Epithelial cell of proximal tubule (primary cell): ENCODE measurements at places on chromosomes 11 and 22. TPM values are rescaled to one million over a fixed set of nuclear protein-coding genes. Genes with fewer than 3 reads are reported as not detected.

- DNase-seq, result no peak
These were observed 10.9 kb upstream of the GAL start for GRCh38 chr11:68673306-68673945.

Gene WT1
- total RNA-seq, result 3.0 and 10.6 TPM in 2 replicates

DNA sequence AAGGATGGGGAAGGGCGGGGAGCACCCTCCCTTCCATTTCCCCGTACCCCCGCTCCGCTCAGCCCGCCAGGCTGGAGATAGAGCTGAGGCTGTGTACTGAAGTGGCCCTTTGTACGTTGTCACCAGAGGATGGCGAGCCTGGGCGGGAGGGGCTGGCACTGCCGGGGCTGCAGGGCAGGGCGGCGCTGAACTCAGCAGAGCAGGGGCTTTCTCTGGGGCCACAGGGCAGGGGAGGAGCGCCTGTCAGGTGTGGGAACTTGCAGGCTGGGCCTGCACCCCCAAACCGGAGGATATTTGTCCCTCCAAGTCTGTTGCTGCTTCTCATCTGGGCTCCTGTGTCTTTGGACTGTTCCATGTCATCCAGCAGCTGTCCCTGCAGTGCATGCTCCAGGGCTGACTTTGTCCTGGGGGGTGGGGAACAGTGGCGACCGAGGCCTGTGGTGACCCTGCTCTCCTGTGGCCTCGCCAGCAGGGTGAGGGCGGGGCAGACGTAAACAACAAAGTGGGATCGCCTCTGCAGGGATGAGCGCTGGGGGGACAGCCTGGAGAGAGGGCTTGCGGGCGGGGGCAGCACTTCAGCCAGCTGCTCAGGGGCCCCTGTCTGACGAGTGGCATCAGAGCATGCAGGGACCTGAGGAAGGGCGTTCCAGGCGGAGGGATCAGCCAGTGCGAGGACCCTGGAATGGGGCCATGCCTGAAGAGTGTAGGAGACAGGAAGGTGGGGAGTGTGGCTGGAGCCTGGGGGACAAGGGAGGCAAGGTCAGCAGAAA is 13.1 kb downstream of the MGAT3 start:
- no peak for DNase-seq

DNA sequence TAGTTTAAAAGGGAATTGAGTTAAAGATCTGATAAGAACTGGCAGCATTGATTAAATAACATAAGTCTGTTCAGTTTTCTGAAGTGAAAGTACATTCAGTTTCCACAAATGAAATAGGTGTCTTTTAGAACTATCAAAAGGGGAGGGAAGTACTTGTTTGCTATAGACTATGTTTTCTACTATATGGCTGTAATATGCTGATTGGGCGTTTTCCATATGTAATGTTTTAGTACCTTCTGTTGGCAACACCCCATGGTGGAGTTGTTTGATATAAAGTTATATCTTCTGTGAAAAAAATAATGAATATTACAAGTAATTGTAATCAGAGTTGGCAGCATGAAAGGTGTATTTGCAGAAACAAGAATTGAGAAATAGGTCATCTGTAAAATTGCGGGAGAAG is 237.6 kb downstream of the JRKL start:
- DNase-seq, result no peak

GRCh38 chr11:3178349-3178748 is 13.2 kb upstream of the OSBPL5 start:
- no peak for DNase-seq

Gene OR5D16
- total RNA-seq, result not detected in 2 replicates

Gene SDF2L1
- total RNA-seq, result 93.2 and 109 TPM in 2 replicates

Gene INSC
- total RNA-seq, result 0.58 and 0.81 TPM in 2 replicates

- no peak for DNase-seq
These were observed 39.8 kb upstream of the CDON start for GRCh38 chr11:126102436-126102981.

Gene PKDREJ
- not detected in 2 replicates for total RNA-seq

- DNase-seq, result no peak
These were observed 12.9 kb upstream of the TMPRSS13 start for GRCh38 chr11:117941976-117942654.

DNA sequence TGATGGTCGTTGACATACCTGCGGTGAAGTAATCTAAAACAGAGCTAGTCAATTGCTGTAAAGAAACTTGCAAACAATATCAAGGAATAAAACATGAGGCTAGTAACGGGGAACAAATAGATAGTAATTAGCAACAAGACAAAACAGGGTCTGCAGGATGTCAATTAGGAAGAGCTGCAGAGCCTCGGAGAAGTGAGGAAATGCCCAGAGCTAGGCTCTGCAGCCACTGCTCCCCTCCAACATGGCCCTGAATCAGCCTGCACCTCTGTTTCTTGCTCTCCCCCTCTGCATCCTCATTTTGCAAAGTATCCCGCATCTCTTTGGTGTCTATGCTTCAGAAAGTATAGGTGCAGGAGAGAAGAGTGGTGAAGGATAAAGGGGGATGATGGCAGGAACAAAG is 507.4 kb upstream of the FAT3 start:
- no peak for DNase-seq

DNA sequence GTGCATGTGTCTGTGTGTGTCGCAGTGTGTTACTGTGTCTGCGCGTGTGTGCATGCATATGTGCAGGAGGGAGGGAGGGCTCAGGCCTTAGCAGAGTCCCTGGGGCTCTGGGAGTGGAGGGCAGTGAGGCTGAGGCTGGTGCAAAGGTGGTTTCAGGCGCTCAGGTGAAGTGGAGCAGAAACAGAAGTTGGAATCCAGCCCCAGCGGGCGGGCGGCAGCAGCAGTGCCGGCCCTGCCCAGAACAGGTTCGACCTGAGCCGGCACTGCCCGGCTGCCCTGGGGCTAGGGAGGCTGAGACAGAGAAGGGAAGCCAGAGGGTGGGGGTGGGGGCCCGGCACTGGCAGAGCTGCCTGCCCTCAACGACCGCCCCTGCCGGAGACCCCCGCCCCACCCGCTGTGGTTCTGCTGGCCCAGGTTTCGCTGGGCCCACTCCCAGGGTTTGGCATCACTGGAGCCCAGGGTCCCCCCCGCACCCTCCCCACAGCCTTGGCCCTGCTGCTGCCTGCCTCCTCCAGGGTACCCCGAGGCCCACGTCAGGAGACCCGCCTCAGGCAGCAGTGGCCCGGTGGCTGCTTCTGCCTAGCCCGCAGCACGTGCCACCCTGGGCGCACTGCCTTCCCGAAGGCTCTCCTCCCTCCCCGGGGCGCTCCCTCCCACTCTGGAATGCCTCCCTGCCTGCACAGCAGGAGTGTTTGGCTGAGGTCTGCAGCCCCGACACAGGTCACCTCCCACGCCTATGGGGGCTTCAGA is 13.3 kb downstream of the ASCL2 start:
- no peak for DNase-seq

GRCh38 chr11:27196203-27196897 is 155.7 kb downstream of the BBOX1 start:
- no peak for DNase-seq

GRCh38 chr22:49132009-49132408 is 695.7 kb downstream of the BRD1 start:
- no peak for DNase-seq

DNA sequence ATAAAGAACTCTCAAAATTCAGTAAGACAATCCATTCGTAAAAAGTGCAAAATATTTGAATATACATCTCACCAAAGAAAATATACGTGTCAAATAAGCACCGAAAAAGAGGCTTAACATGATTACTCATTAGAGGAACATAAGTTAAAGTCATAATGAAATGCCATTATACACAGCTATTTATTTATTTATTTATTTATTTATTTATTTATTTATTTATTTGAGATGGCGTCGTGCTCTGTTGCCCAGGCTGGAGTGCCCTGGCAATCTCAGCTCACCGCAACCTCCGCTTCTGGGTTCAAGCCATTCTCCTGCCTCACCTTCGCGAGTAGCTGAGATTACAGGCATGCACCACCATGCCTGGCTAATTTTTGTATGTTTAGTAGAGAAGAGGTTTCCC is 203.6 kb upstream of the UBASH3B start:
- no peak for DNase-seq

GRCh38 chr11:128508770-128509510 is 78.4 kb downstream of the ETS1 start:
- no peak for DNase-seq

DNA sequence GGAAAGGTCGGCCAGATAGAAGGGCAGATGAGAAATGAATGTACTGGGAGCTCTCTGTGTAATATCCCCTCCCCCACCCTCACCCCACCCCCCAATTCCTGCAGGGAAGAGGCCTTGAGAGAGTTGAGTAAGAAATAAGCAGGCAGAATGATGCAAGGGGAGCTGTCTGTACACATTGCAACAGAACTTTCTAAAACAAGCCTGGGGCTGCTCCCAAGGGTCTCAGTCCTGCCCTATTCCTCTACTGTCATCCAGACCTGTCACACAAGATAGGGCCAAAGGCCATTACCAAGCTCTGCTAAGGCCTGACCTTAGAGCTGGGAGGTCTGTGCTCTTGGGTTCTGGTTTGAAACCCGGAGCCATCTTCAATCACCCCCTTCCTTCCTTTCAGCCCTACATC is 5.7 kb upstream of the DGAT2 start:
- no peak for DNase-seq

Gene TMPRSS13
- 0.51 and 0.63 TPM in 2 replicates for total RNA-seq

DNA sequence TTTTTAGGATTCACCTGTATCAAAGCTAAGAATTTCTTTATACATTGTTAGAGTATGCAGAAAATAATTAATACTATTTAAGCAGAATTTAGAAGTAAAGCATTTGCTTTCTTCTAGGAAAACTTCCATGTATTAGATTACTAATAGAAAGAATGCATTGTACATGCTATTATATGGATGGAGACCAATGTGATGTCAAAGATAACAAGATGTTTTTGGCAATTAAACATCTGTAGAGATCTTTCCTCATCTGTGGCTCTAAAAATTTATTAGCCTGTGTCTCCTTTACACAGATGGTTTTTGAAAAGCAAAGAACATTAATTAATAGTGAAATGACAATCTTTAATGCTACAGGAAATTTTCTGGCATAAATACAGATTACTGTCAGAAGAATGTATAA is 198.4 kb upstream of the CCDC179 start:
- DNase-seq, result no peak

DNA sequence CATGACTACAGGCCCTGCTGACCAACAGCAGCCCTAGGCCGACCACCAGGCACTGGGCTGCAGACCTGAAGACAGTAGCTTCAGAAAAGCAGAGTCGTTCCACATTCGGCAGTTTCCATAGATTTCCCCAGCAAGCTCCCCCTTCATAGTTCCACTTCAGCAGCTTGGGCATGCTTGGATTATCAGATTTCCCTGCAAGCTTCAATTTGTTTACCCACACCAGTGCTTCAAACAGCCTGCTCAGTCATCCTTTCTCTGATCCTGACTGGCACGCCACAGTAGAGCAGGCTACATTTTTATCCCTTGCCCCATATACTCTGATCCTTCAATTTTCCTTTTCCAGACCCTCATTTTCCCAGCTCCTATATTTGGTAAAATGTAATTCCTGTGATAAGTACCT is 51.1 kb upstream of the CFAP300 start:
- no peak for DNase-seq

Gene POU2AF2
- not detected in 2 replicates for total RNA-seq

- DNase-seq, result no peak
These were observed 4.6 kb upstream of the TM7SF2 start for GRCh38 chr11:65107078-65107477.

GRCh38 chr11:116129456-116129855 is 625.2 kb upstream of the CADM1 start:
- no peak for DNase-seq

DNA sequence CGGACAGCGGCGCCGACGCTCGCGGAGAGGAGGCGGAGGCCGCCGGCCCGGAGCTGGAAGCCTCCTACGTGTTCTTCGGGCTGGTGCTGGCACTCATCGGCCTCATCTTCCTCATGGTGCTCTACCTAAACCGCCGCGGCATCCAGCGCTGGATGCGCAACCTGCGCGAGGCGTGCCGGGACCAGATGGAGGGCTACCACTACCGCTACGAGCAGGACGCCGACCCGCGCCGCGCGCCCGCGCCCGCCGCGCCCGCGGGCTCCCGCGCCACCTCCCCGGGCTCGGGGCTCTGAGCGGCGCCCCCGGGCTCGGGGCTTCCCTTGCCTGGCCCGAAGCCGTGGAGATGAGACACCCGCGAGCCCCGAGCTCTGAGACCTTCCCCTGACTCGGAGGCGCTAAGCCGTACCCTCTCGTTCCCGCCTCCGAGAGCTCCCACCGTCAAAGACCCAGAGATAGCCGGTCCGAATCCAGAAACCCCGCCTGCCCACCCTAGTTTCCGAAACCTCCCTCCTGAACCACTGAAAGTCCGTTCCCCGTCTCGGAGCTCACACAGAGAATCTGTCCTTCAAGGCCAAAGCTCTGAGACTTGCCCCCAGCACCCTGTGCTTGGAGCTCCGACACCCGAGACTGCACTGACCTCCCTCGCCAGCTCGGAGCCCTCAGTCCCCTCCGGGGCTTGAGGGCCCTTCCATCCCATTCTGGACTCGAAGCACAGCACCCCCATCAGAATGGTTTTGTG is 1.5 kb downstream of the TPBGL start:
- DNase-seq, result no peak

Gene RRP8
- 6.7 and 20.5 TPM in 2 replicates for total RNA-seq

Gene RAB36
- 3.4 and 3.5 TPM in 2 replicates for total RNA-seq

DNA sequence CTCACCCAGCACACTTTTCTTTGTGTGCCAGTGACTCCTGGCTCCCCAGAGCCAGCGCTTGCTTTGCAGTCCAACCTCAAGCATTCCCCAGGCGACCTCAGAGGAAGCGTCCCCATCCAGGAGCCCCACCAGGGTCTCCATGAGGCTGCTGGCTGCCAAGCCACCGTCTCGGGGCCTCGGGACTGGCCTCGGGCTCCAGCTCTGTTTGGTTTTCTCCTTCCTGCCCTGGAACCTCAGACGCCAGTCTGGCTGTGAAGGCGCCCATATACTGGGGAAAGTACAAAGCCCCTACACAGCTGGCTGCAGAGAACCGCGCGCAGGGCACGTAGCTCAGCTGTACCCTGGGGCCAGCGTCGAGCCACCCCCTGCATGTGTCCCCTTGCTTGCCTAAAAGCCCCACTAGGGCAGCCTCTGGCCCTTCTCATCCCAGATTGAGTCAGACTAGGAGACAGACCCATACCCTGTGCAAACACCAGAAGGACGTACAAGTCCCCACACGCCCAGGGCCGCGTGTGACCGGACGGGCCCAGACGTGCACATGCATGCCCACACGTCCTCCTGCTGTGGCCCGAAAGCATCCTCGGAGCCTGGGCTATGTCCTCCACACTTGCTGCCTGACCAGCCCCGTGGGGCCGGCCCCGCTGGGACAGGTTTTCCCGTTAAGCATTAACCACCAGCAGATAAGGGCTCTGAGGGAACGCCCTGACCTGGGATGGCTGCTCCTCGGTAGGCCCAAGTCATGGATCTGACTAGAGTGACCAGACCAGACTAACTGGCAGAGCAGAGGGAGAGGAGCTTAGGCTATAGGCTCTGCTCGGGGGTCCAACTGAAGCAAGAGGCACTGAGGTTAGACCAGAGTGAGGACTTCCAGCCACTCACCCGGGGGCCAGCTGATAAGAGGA is 4.2 kb upstream of the SYT8 start:
- no peak for DNase-seq

- DNase-seq, result no peak
These were observed 9.0 kb downstream of the FAM118A start for GRCh38 chr22:45318558-45319323.
